ENCODE measurements at places on chromosomes 12 and 14.

DNA sequence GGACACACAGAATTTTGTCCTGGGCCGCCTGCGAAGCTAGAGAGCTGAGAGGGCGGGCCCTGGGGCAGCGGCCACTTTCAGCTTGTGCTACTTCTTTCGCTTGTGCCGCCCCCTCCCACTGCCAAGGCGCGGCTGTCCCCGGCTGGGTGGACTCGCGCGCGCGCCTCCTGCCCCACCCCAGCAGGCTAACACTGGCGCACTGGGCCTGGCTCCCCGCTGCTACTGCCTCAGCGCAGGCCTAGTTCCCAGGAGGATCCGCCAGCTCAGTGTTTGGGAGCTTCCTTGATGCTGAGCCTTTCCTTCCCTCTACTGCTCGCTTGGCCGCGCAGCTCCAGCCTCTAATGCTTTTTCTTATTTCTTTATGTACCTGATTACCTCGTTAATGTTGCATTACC, 27.4 kb upstream of the METAP2 start:
- DNase-seq = no peak

DNA sequence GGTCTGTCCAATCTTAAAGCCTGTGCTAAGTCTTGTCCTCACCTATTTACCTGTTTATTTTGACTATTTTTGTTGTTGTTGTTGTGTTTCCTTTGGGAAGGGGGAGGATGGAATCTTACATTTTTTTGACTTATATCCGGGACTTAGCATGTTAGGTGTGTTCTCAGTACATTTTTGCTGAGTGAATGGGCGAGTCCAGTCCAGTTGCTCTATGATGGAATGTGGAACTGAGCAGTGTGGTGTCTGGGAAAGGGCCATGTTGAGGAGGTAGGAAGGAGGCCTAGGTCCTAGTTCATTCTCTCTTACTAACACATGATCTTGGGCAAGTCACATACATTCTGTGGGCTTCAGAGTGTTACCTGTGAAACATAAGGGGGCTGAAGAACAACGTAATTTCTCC, 80.9 kb upstream of the SLC38A2 start:
- no peak for DNase-seq

DNA sequence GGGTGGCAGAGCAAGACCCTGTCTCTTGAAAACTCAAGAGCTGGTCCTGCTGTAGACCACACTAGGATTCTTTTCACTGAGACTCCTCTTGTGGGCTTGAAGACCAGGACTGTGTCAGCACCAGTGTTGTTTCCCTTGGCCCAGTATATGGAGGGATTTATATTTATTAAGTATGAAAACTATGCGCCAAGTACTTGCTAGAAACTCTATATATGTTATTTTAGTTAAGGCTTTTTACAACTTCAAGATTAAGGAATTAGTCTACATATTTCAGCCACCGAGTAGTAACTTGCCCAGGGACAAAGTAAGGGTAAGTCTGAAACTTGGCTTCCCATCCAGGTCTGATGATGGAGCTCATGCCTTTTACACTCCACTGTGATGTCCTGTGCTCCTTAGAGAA, 488.4 kb downstream of the PCNX1 start:
- DNase-seq = no peak

DNA sequence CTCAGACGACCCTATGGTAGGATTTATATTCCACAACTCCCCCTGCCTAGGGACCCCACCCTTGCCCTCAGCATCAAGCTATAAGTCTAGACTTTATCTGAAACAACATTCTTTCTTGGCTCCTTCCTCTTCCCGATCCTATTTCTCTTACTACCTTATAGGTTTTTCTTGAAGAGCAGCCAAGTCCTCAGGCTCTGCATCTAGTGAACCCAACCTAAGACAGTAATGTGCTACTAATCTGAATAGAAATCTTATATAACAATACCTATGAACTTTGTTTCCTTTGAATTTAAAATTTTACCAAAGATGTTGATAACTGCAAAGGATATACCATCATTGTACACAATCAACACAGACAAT, 96.7 kb upstream of the BMP4 start:
- no peak for DNase-seq

GRCh38 chr14:67485501-67486095, 2.9 kb downstream of the TMEM229B start:
- DNase-seq = no peak

- peak; percentile 63 for DNase-seq
These were observed 5.9 kb downstream of the SEC23A start for GRCh38 chr14:39097159-39097558.

DNA sequence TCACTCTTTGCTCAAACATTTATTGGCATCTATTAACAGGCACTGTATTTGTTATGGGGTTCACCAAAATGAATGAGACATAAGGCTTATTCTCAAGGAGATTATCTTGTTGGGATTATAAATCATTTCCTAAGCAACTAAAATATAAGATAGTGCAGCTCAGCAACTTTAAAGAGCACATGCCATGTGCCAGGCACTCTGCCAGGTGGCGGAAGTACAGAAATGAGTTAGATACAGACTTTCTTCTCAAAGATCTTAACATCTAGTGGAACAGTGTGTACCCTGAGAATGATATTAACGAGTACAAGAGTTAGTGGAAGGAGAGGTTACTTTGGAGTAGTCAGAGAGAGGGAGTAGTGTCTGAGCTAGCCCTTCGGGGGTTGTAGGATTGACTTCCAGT, 28.4 kb upstream of the TOMM20L start:
- no peak for DNase-seq
